Suprapubic skin (tissue), 4 donors: ENCODE measurements at places on chromosomes 6 and 20.

DNA sequence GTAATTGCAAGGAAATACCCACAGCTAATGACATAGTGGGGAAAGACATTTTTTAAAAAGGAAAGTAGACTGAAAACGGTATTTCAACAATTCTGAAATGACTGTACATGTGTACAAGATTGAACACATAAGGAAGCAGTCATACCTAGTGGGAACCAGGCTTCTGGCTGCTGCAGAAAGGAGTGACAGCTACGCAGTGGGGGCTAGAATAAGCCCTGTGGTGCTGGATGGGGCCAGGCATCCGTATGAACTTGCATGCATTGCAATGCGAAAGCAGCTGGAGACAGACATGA, 54.9 kb upstream of the GPR31 start:
- DNase-seq = no peak
- H3K4me1 ChIP-seq = no peaks in the 10 kb centered on the region
- H3K27ac ChIP-seq = no peak overlapping the region
- no peak overlapping the region for H3K4me3 ChIP-seq
- peaks cover 32% of the 10 kb centered on the region for H3K27me3 ChIP-seq

DNA sequence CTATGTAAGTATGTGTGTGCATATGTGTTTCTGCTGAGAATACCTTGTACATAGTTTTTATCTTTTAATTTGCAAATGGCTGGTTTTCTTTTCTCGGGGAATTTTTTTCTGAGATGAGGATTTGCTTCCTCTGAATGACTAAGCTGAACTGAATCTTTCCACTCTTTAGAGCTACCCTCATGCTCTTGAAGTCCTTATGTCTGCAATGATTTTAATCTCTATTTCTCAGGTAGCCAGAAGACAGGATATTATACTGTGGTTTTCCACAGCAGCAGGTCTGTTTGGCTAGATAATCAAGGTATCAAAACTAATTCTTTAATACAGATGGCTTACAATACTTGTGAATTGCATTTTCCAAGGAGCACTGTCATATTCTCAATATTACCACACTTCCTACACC, 114.7 kb downstream of the PLCB1 start:
- H3K27ac ChIP-seq = no peak overlapping the region
- no peak for DNase-seq
- no peak overlapping the region for H3K4me3 ChIP-seq
- no peaks in the 10 kb centered on the region for H3K27me3 ChIP-seq
- H3K4me1 ChIP-seq = peaks cover 7% of the 10 kb centered on the region

DNA sequence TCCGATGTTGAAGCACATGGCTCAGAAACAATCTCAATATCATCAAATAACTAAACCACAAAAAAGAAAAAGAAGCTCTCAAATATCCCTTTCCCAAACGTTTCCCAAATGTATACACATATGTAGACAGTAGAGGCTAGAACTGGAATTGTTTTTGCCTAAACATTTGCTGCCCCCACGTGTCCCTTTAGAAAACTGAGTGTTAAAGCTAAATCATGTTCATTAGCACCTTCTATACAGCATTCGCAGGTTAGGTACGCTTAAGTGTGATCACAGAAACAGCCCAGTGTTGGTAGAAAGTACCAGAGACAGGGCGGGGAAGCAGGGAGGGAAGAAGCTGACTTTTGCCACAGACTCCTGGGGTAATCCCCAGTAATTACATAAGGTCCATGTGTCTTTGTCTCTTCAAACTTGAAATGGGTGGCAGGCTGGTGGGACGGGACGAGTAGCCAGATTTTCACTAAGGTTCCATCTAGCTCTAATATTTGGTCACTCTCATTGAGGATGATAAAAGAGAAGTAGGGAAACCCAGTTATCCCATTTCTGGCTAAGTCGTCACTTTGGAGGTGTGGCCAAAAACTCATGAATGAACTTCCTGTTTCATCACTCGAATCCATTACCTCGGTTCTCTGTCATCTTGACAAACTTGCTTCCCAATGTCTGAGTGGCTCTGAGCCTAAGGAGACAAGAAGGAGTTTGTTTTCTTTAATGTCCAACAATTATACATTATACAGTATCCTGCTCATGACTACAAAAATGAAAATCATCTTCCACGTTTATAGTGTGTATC, 15.0 kb upstream of the TFAP2A start:
- no peak for DNase-seq
- H3K27me3 ChIP-seq = peaks cover 4% of the 10 kb centered on the region
- H3K27ac ChIP-seq = peak overlapping the region; percentile 50
- H3K36me3 ChIP-seq = no peaks in the 10 kb centered on the region
- peak overlapping the region; percentile 15 for H3K4me3 ChIP-seq
- H3K4me1 ChIP-seq = peaks cover 52% of the 10 kb centered on the region

DNA sequence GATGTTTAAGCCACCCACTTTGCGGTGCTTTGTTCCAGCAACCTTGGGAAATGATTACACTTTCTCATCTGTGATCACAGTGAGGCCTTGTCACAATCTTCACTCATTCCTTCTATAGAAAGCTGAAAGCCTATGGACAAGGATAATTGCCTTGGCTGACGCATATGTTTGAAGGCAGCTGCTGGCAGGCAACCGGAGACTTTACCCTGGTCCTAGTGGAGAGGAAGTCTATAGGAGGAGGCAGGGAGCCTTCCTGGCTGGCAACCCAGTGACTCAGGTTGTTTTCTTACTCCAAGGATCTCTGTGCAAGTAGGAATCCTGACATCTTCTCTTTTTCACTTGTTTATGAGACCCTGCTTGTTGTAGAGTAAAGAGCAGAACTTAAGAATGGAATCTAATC, 34.1 kb upstream of the ESR1 start:
- H3K36me3 ChIP-seq = no peaks in the 10 kb centered on the region
- DNase-seq = no peak
- no peak overlapping the region for H3K27ac ChIP-seq
- H3K4me3 ChIP-seq = no peak overlapping the region
- H3K4me1 ChIP-seq = no peaks in the 10 kb centered on the region

GRCh38 chr20:33757046-33757445, 25.2 kb downstream of the ZNF341 start:
- no peaks in the 10 kb centered on the region for H3K4me1 ChIP-seq
- no peaks in the 10 kb centered on the region for H3K27me3 ChIP-seq
- H3K4me3 ChIP-seq = no peak overlapping the region
- DNase-seq = no peak
- H3K36me3 ChIP-seq = peaks cover 58% of the 10 kb centered on the region
